ENCODE measurements at places on chromosomes 1 and 21. TPM values are rescaled to one million over a fixed set of nuclear protein-coding genes. Genes with fewer than 3 reads are reported as not detected.

PTGER3 gene
- total RNA-seq: not detected

CSF1 gene
- 46.2 TPM for total RNA-seq

HFM1 gene
- not detected for total RNA-seq

GPR37L1 gene
- 0.03 TPM for total RNA-seq

HMGCS2 gene
- not detected for total RNA-seq

ATP5PO gene
- total RNA-seq: 477 TPM

KCNJ15 gene
- 0.16 TPM for total RNA-seq
